Stimulated activated CD8-positive, alpha-beta memory T cell treated with anti-CD3 and anti-CD28 coated beads, Interleukin-7, amount 100 ng/mL, for 1 hour (primary cell): ENCODE measurements at places on chromosomes 16 and 17.
A peak's percentile ranks its signal among the peaks of the same experiment; 100 is the strongest.

GRCh38 chr17:17502741-17503565 is 6.8 kb upstream of the RASD1 start:
- DNase-seq, result no peak

DNA sequence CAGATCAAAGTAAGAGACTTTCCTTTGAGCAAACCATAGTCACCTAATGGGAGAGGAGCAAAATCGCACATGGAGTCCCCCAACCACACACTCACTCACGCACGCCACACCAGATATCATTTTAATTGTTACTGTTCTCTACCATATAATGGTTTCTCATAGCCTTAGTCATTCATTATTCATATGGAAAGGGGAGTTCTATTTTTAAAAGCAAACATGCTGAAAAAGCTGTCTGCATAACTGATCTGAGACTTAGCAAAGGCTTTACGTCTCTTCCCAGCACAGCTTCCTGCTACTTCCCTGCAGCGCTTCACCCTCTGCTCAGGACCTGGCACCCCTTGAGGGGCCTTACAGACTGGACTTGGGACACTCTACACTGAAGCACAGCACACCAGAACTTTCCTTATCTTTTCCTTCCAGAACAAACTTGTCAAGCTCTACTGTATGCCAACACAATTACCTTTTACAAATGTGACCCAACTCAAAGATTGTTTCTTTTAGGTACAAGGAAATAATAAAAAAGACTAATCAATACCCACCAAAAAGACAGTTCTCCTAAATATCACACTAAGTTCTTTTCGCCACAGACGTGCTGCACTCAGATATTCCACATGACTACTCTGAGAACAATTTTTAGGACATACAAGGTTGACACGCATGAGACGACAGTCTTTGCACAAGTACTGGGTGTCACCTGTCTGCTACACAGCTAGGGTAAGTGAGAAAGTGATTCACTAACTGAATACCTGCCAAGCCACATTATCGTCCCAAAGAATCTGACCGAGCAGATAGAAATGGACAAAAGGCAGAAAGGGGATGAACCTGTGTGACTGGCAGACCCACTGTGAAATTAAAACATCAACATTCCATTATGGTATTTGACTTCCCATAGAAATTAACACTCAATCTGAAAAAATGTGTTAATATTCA is 21.5 kb downstream of the SRP68 start:
- no peak for DNase-seq

- DNase-seq, result no peak
Measured at GRCh38 chr16:85514295-85514597, 98.9 kb upstream of the GSE1 start.

DNA sequence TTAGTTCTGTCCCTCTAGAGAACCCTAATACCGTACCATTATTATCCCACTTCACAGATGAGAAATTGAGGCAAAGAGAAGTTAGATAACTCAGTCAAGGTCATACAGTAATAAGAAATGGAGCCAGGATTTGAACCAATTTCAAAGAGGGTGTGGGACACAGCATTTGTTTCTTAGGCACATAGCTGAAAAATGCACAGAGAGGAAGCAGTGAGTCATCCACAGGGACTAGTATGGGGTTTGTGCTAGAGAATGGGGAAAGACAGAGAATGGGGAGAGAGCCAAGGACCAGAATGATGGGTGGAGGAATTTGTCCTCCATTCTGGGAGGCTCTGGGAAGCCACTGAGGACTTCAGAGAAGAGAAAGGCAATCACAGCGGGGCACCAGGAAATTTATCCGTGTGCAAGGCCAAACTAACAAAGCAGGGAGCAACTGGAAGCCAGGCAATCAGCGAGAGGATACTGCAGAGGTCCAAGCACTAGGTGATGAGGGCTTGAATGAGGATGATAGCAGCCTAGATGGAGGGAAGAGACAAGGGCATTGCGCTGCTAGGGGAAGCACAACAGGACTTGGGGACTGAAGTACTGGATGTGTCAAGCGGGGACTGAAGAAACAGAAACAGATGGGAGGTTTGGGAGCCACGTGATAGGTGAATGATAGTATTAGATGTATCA is 78.1 kb upstream of the ZFHX3 start:
- no peak for DNase-seq

- no peak for DNase-seq
Measured at GRCh38 chr17:21041741-21042457, 912 bp downstream of the USP22 start.

- no peak for DNase-seq
Measured at GRCh38 chr17:40953881-40954280, 12.9 kb downstream of the KRT39 start.

GRCh38 chr17:28392491-28392890 is 13.5 kb downstream of the SLC46A1 start:
- DNase-seq, result no peak

DNA sequence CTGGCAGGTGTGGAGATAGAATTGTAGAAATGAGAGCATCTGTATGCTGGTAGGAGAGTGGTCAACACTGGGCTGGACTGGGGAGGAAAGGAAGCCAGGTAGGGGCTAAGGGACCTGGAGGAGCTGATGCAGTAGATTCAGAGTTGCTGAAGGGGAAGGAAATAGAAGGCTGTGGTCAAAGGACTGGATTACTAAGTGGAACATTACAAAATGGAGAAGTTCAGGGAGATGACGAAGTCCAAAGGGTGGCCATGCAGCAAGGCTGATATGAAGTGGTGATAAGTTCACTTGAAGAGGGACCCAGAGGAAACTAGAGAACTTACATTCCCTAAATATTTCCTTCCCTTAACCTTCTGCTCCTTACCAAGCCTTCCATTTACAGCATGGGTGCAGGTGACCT is 8.6 kb upstream of the CCL2 start:
- no peak for DNase-seq

DNA sequence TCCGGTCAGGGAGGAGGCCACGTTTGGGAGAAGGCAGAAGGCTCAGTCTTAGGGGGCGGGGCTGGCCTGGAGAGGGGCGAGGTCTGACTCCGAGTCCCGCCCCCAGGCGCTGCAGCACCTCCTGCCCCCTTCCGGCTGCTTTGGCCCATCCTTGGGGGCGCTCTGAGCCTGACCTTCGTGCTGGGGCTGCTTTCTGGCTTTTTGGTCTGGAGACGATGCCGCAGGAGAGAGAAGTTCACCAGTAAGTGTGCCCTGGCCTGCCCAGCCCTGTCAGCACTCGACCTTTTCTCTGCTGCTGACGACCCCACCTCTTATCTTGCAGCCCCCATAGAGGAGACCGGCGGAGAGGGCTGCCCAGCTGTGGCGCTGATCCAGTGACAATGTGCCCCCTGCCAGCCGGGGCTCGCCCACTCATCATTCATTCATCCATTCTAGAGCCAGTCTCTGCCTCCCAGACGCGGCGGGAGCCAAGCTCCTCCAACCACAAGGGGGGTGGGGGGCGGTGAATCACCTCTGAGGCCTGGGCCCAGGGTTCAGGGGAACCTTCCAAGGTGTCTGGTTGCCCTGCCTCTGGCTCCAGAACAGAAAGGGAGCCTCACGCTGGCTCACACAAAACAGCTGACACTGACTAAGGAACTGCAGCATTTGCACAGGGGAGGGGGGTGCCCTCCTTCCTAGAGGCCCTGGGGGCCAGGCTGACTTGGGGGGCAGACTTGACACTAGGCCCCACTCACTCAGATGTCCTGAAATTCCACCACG is 1.5 kb downstream of the TNFRSF12A start:
- peak; percentile 57 for DNase-seq

DNA sequence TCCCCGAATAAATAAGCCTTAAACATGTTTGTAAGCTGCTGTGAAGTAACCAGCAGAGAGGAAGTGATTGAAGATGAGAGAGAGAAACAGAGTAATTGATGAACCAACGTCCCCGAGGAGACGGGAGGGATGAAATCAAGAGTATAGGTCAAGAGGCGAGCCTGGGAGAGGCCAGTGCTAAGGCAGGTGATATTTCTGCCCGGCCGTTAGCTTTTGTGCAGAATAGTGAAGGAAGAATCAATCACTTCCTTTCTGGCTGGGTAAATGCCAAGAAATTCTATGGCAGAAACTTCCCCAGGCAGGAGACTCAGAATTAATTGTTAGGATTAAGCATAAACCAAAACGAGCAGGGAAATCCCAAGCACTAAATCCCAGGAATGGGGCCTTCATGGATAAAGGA is 273.8 kb downstream of the CDH13 start:
- DNase-seq, result no peak

DNA sequence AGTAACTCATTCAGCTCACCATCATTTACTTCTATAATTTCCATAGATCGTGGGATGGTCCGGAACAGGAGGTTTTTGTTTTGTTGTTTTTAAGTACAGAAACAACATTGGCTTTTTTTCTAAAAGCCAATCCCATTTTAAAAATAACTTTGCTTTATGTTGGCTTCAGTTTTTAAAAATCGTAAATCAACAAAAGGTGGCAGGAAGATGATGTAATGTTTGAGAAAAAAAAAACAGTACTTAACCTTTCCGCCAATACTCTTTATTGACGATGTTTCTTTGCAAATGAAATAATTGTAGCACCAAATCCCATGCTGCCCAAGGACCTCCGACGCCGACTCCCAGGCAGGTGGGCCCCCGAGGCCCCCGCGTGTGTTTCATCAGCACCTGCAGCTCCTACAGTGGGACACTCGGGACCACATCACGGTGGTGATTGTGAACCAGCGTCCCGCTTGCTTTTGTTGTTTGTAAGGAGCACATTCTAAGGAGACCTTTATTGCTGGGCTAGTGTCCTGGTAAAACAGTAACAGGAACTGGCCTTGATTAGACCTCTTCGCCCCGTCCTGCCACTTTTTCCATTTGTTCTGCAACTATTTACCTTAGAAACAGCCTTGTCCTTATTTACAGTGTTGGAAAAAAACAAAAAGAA is 140.2 kb upstream of the CHMP6 start:
- no peak for DNase-seq

GRCh38 chr16:85524630-85525419 is 88.3 kb upstream of the GSE1 start:
- no peak for DNase-seq

- DNase-seq, result no peak
Measured at GRCh38 chr17:76872874-76873221, 4.6 kb downstream of the MGAT5B start.

GRCh38 chr17:1006054-1006453 is 9.1 kb downstream of the TIMM22 start:
- no peak for DNase-seq

- DNase-seq, result no peak
Measured at GRCh38 chr16:59204589-59204988, 470.5 kb upstream of the GOT2 start.

GRCh38 chr16:89582614-89583196 is 7.1 kb downstream of the CPNE7 start:
- no peak for DNase-seq

- no peak for DNase-seq
Measured at GRCh38 chr16:23466162-23466885, 13.3 kb upstream of the COG7 start.

- no peak for DNase-seq
Measured at GRCh38 chr16:79801646-79802045, 201.1 kb upstream of the MAF start.

DNA sequence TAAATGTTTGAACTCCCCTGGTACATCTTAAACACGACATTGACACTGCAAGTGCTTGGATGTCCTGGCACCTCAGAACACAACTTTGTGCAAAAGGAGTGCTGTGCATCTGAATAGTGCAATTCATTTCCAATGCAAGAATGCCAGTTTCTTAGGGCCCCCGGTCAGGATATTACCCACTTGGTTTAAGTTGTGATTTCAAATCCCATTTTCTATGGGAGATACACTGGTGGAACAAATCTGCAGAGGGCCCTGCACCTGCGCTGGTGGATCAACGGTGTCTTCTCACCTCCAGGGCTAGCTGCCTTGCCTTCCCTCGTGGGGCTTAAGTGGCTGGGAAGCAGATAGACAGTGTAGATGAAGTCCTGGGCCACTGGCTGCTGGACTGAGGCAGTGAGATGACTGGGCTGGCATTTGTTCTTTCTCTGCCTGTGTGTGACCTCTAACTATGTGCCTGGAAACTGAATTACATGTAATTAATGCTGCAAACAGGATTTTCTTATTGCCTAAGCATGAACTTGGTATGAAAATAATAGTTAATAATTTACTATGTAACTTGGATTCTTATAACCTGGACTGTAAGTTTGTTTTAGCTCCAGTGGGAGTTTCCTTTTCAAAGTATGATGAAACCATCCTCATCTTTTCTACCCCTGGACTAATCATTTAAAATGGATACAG is 20.9 kb downstream of the HAPSTR1 start:
- DNase-seq, result no peak

- no peak for DNase-seq
Measured at GRCh38 chr17:37827905-37828650, 83.2 kb upstream of the HNF1B start.

GRCh38 chr17:38809828-38810227 is 10.5 kb upstream of the PIP4K2B start:
- DNase-seq, result no peak

DNA sequence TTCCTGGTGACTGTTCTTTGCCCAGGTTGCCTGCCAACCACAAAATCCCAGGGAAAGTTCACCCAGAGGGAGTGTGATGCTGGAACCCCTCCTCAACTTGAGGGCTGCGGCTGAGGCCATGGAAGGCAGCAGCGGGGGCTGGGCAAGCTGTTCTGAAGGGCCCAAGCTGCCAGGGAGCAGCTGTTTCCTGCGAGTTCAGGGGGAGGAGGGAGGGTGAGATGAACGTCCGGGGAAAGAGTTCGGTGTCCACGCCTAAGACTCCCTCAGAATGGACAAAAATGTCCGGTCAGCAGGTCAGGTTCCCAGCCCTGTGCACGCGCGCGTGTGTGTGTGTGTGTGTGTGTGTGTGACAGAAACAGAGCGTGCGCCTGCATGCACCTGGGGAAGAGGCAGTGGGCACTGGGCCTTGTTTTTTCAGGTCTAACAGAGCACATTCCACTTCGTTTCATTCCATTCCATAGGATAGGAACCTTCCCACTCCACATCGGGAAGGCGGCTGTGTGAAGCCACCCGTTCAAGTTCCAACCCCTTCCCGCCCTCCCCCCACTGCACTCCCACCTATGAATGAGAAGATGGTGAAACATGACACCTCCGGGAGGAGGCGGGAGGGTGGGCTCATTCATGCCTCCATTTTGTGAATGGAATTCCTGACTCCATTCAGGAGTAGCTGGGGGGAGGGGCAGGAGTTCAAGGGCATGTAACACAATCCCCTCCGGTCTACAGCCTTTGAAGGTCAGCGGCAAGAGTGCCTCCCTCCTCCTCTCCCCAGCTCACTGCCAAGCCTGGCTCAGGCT is 15.7 kb downstream of the ETV4 start:
- no peak for DNase-seq

- no peak for DNase-seq
Measured at GRCh38 chr16:22300427-22301071, 3.3 kb downstream of the POLR3E start.

- DNase-seq, result no peak
Measured at GRCh38 chr17:1164935-1165556, 14.7 kb downstream of the ABR start.

DNA sequence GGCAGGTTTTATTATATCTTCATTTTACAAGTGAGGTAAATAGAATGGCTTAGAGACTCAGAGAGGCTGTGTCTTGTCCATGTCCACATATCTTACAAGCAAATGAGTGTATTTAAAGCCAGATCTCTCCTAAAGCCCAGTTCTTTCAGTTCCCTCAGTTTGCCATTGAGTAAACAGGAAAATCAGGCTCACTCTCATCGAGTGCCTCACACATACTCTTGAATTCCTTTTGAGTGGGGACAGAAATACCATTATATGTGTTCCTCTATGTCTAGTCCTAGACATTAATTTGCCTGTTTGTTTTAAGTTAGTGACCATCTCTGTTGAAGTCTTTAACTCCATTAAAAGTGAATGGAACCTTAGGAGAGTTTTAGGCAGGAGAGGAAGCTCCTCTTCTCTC is 40.1 kb downstream of the BPTF start:
- no peak for DNase-seq

- DNase-seq, result no peak
Measured at GRCh38 chr17:6799738-6800137, 23.7 kb downstream of the FBXO39 start.
